ENCODE measurements at places on chromosomes 2 and 18.

DNA sequence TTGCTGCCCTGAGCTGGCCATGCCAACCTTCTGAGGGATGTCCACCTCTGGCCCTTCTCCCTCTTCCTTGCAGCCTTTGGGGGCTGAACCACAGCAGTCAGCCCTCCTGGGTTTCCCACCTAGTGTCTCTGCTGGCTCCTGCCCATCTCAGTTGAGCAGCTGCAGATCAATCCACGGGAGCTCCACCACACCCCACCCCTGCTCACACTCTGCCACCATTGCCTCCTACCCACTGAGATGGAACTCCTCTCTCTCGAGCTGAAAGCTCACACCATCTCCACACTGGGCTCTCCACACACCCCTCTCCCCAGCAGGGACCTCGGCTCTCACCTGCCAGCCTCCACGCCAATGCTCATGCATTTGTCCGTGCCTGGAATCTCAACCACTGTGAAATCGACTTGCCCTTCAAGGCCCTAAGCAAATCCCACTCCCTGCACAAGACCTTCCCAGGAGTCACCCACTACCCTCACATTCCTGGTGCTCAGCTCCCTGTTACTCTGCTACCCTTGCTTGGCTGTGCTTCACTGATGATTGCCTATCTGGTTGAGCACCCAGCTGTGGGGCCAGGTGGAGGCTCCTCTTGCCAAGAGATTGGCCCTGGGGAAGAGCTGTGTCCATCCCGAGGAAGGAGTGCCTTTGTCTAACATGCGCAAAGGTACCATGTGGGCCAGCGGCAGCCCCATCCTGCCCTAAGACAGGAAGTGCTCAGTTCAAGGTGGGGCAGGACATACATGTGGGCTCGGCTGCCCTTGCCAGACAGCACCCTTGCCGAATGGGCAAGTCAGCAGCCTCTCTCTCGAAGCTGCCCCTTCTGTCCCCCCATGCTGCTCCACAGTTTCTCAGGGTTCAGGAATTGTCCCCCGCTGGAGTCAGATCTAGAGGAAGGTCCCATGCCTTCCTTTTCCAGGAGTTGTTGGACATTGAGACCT is 208.7 kb downstream of the CYP26B1 start:
- no peak for DNase-seq
- no peaks in the 10 kb centered on the region for H3K4me1 ChIP-seq
- H3K27ac ChIP-seq = no peak overlapping the region
- peaks cover 14% of the 10 kb centered on the region for H3K27me3 ChIP-seq
- no peak overlapping the region for H3K4me3 ChIP-seq

- no peak overlapping the region for H3K4me3 ChIP-seq
- H3K36me3 ChIP-seq = peaks cover 77% of the 10 kb centered on the region
- H3K27me3 ChIP-seq = no peaks in the 10 kb centered on the region
- peak overlapping the region; percentile 65 for H3K27ac ChIP-seq
Observed at GRCh38 chr2:203959672-203960071, 23.1 kb downstream of the ICOS start.

DNA sequence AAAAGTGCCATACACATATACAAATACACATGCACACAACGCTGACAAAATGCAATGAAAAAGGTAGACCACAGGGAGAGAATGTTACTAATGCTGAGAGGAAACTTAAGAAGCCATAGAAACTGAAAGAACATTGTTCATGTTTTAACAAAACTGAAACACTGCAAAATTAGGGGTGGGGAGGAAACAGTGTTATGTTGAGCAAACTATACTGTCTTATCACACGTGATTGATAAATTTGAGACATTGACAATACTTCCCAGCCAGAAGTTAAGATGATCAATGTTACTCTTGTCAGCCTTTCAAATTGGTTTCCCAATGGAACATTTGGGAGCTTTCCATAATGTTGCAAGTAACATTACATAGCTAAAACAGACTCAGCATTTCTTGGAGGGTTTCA is 165.5 kb downstream of the L3MBTL4 start:
- no peak for DNase-seq
- H3K27ac ChIP-seq = no peak overlapping the region
- no peak overlapping the region for H3K4me3 ChIP-seq
- no peaks in the 10 kb centered on the region for H3K27me3 ChIP-seq
- no peaks in the 10 kb centered on the region for H3K4me1 ChIP-seq

GRCh38 chr2:58146707-58147106 is 94.4 kb downstream of the FANCL start:
- no peak overlapping the region for H3K4me3 ChIP-seq
- H3K4me1 ChIP-seq = peaks cover 14% of the 10 kb centered on the region
- no peak for DNase-seq
- H3K27ac ChIP-seq = no peak overlapping the region
- H3K36me3 ChIP-seq = peaks cover 63% of the 10 kb centered on the region

DNA sequence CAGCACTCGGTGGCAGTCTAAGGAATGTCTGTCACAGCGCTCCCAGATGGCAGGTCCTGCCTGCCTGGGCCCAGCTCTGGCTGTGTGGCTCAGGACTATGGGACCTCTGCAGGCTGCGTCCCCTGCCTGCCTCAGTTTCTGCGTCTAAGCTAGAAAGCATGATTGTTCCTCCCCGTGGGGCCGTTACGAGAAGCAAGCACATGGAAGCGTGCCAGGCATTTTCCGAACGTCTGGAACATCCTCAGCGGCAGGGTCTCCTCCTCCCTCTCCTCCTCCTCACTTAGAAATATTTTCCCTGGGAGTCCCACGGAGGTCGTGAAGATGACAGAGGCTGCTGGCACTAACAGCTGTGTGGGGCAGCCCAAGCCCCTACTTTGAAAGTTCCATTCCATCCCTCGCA is 43.3 kb downstream of the LRRFIP1 start:
- H3K36me3 ChIP-seq = no peaks in the 10 kb centered on the region
- H3K4me3 ChIP-seq = no peak overlapping the region
- H3K27me3 ChIP-seq = no peaks in the 10 kb centered on the region
- no peak for DNase-seq

GRCh38 chr2:43294973-43295603 is 68.7 kb upstream of the ZFP36L2 start:
- peaks cover 29% of the 10 kb centered on the region for H3K4me1 ChIP-seq
- H3K27me3 ChIP-seq = no peaks in the 10 kb centered on the region
- H3K36me3 ChIP-seq = peaks cover 37% of the 10 kb centered on the region
- no peak for DNase-seq

GRCh38 chr18:63197246-63197869 is 122.2 kb downstream of the BCL2 start:
- peaks cover 44% of the 10 kb centered on the region for H3K4me1 ChIP-seq
- no peak overlapping the region for H3K27ac ChIP-seq
- no peak overlapping the region for H3K4me3 ChIP-seq
- DNase-seq = no peak

DNA sequence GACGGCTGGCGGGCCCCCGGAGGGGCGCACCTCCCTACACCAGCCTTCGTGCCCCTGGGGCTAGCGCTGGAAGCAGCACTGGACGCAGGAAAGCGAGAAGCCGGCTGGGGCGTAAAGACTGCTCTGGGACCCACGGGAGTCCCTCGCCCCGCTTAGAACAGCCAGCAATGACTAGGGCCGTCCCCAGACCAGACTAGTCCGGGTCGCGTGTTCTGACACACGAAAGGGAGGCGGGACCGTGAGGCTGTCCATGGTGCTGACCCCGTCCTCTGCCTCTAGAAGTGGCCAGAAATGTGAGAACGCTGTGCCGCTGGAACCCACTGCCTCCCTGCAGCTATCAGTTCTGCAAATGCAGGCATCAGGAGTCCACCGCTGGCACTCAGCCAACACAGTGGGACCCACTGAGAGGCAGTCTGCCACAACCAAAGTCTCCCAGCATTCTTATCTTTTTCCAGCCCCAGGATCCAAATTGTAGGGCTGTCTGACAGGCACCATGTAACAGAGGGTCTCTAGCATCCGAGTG is at the start of gene UCN:
Gene UCN, minus strand, starts transcription at position 87 of the 523 bp plus-strand sequence. CDS start 550 bp downstream, outside the sequence.
- H3K4me3 ChIP-seq = peak within 1 kb of the TSS; percentile 23
- peaks cover 42% of the 10 kb centered on the region for H3K36me3 ChIP-seq
- peaks cover 42% of the 10 kb centered on the region for H3K27me3 ChIP-seq
- no peak for DNase-seq

- peaks cover 7% of the 10 kb centered on the region for H3K4me1 ChIP-seq
- DNase-seq = no peak
- H3K27me3 ChIP-seq = peaks cover 9% of the 10 kb centered on the region
- no peaks in the 10 kb centered on the region for H3K36me3 ChIP-seq
- H3K27ac ChIP-seq = no peak overlapping the region
Observed at GRCh38 chr18:12049978-12050811, 43.4 kb upstream of the ANKRD62 start.

DNA sequence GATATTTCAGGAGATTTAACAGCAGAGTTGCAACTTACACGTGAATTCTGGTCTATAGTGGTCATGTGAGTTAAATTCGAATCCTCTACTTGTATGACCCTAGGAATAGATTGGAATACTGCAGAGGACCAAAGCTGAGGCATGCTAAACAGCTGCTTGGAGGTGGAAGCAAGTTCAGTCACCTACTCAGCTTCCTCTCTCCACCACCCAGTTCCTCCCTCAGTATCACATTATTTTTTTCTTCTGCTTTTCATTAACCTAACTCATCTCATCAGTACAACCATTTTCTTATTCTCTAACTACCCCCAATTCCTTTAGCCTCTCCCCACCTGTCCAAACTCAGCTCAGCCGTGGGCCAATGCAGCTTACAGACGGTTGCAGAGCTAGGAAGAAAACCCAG is 385.5 kb downstream of the SETBP1 start:
- H3K4me1 ChIP-seq = peaks cover 2% of the 10 kb centered on the region
- no peak overlapping the region for H3K27ac ChIP-seq
- H3K4me3 ChIP-seq = no peak overlapping the region
- no peaks in the 10 kb centered on the region for H3K36me3 ChIP-seq
- no peak for DNase-seq

DNA sequence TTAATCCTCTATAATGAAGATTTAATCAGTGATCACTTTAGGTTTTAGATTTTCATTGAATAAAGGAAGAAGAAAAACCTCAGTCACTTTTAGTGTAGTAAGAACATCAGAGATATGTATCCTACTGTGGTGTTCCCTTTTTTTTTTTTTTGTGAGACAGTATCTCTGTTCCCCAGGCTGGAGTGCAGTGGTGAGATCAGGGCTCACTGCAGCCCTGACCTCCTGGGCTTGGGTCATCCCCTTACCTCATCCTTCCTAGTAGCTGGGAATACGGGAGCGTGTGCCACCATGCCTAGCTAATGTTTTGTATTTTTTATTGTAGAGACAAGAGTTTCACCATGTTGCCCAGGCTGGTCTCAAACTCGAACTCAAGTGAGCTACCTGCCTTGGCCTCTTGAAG is 5.1 kb downstream of the SLC39A10 start:
- peak overlapping the region; percentile 87 for H3K27ac ChIP-seq
- no peaks in the 10 kb centered on the region for H3K27me3 ChIP-seq
- no peak for DNase-seq
- no peak overlapping the region for H3K4me3 ChIP-seq
- peaks cover 36% of the 10 kb centered on the region for H3K36me3 ChIP-seq

DNA sequence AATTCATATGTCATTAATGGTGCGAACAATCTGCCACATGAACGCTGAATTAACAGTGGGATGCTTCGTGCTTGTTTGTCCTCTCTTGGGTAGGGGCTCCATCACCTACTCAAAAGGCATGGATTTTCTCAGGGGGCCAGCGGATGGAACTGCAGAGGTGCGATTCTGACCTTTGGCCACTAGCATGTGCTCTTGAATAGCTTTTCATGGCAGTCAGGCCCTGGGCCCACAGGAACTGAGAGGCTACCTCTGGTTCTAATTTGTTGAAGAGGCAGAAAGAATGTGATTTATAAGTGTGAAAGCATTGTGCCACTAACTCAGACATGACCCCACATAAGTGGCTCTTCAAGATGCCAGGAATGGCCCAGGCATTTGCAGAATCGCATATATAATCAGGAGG is 283.2 kb downstream of the INSIG2 start:
- H3K4me1 ChIP-seq = no peaks in the 10 kb centered on the region
- no peak for DNase-seq
- H3K27ac ChIP-seq = no peak overlapping the region
- no peak overlapping the region for H3K4me3 ChIP-seq
- H3K36me3 ChIP-seq = no peaks in the 10 kb centered on the region

DNA sequence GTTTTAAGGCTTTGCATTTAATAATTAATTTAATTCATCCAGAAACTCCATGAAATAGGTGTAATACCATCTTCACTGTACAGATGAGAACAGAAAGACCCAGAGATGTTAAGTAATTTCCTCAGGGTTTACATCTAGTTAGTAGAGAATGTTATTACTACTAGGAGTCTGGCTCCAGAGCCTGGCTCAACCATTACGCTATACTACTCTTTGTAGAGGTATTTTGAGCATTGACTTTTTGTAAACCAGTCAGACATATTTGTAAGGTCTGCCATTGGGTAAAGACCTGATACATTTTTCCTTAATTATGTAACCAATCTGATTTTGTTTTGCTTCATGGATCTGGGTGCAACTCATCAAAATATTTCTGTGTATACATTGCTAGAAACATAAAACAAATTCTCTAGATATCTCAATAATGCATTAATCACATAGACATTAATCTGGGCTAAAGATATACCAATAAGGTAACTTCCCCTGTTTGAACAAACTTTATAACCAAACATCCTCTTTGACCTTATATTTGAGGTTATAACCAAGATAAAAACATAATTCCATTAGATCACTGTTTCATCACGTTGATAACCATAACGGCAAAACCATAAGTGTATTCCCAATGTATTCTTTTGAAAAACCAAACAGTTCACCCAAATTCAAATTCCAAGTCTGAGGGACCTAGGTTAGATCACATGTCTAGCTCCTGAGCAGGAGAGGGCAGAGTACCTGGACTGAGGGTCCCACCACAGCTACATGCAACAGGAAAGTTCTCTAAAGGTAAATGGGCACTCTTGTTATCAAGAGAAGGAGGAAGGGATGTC is 135.0 kb downstream of the IKZF2 start:
- peaks cover 47% of the 10 kb centered on the region for H3K4me1 ChIP-seq
- peaks cover 2% of the 10 kb centered on the region for H3K36me3 ChIP-seq
- peaks cover 14% of the 10 kb centered on the region for H3K27me3 ChIP-seq
- H3K4me3 ChIP-seq = peak overlapping the region; percentile 15
- H3K27ac ChIP-seq = peak overlapping the region; percentile 89
- no peak for DNase-seq

DNA sequence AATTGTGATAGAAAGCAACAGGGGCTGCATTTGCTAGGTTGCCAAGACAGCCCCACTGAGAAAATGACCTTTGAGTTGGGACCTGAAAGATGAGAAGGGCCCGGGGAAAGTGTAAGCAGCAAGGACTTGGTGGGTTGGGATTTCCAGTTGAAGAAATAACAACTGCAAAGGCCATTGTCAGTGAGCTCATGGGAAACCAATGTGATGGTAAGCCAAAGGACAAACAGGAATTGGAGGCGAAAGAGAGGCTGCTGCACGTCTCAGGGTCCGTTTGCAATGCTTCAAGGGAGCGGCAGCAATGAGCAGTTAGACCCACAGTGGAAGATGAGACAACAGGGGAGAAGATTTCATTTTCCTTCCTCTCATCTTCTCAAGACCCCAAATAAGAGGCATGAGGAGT is 51.5 kb upstream of the RGPD4 start:
- no peak overlapping the region for H3K27ac ChIP-seq
- H3K4me1 ChIP-seq = no peaks in the 10 kb centered on the region
- H3K36me3 ChIP-seq = no peaks in the 10 kb centered on the region
- DNase-seq = no peak

DNA sequence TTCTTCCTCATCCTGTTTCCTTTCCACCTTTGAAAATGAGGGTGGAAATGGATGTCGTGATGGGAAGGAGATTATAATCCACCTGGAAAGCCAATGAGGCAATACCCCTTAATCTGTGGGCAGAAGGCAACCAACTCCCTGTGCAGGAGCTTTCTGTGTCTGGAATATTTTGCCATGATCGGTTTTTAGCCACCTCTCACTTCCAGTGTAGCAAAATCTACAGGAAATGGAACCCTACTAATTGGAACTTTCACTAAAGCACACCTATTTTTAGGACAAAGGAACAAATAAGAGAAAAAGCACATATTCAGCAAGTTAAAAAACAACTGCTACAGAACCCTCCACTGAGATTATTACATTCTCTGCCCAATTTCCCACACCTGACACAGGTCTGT is 112.1 kb upstream of the SMAD7 start:
- H3K4me1 ChIP-seq = peaks cover 1% of the 10 kb centered on the region
- DNase-seq = no peak
- no peaks in the 10 kb centered on the region for H3K27me3 ChIP-seq
- H3K4me3 ChIP-seq = no peak overlapping the region

All from activated T-cell treated with anti-CD3 and anti-CD28 coated beads, Interleukin-2, amount 50 U/mL, for 24 hours (primary cell).